ENCODE measurements at places on chromosomes 1 and 21.

GRCh38 chr1:29529677-29530278 is 293.5 kb downstream of the PTPRU start:
- H3K27me3 ChIP-seq: peaks cover 16% of the 10 kb centered on the region
- no peak overlapping the region for H3K27ac ChIP-seq
- no peaks in the 10 kb centered on the region for H3K36me3 ChIP-seq
- no peak for DNase-seq

GRCh38 chr1:116704278-116704677 is 36.7 kb upstream of the IGSF3 start:
- H3K4me3 ChIP-seq: no peak overlapping the region
- no peak overlapping the region for H3K27ac ChIP-seq
- H3K36me3 ChIP-seq: no peaks in the 10 kb centered on the region
- peaks cover 18% of the 10 kb centered on the region for H3K27me3 ChIP-seq
- DNase-seq: no peak

- no peaks in the 10 kb centered on the region for H3K4me1 ChIP-seq
- no peak for DNase-seq
- H3K36me3 ChIP-seq: no peaks in the 10 kb centered on the region
- peaks cover 92% of the 10 kb centered on the region for H3K27me3 ChIP-seq
Measured at GRCh38 chr1:50416553-50417453, 6.4 kb downstream of the DMRTA2 start.

DNA sequence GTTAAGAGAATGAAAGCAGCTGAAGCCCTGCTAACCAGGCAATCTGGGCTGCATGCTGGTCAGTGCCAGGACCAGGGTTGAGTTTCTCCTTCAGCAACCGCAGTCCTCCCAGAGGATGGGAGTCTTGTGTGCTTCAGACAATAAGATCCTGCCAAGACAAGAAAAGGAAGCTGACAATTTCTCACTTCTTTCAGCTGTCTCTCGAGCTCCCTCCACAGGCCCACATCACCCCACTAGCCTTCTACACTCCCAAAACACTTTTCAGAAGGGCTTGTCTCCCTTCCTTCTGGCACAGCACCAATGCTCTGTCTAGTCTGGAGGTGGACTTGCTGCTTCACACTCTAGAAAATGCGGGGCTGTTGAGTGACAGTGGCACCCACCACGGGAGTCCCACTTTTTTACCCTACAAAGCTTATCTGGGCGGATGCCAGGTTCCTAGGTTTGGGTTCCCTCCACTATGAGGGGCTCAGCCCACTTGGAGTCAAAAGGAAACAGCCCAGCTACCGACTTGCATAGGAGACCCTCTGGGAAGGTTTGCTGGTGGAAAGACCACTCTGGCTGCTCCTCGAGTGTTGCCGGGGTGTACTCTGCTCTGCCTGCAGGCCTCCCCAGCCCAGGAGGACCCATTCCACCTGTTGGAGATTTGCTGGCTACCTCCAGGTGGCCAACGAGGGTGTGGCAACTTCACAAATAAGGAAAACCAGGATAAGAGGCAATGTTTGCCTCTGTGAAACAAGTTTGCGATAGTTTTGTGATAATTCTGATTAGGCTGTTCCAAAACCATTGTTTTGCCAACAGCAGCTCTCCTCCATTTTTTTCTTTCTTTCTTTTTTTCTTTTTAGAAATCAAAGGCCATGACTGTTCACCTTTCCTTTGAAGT is 68.9 kb downstream of the TENT5C start:
- no peak overlapping the region for H3K27ac ChIP-seq
- no peak overlapping the region for H3K4me3 ChIP-seq
- DNase-seq: peak; percentile 76

DNA sequence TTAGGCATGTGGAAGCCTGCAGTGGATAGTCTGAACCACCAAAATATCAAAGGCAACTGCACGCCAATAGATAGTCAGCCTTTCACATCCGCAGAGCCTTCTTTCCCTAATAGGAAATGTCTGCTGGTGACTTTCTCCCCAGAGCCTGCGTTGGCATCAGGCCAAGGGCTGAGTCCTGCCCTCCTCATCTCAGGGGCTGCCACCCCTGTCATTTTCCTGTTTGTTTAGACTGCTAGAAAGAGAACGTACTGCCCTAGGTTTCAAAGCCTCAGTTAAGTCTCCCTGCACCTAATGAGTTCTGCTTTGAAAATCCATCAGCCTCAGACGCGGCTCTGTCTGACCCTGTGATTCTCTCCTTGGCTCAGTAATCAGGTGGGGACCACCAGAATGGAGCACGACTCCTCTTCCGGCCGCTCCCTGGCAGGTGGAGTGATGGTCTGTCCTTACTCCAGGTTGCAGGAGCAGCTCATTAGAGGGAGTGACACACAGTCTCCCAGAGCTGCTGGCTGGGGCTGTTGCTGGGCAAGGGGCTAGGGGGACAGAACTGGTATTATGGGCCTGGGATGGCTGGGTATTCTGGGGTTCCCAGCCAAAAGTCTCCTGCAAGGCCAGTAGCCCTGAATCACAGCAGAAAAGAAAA is 27.3 kb downstream of the STUM start:
- H3K27me3 ChIP-seq: peaks cover under 1% of the 10 kb centered on the region
- no peak overlapping the region for H3K4me3 ChIP-seq
- no peaks in the 10 kb centered on the region for H3K4me1 ChIP-seq
- H3K27ac ChIP-seq: no peak overlapping the region

GRCh38 chr1:7403265-7404045 is 367.6 kb upstream of the VAMP3 start:
- no peak overlapping the region for H3K27ac ChIP-seq
- DNase-seq: no peak
- no peaks in the 10 kb centered on the region for H3K27me3 ChIP-seq
- H3K36me3 ChIP-seq: no peaks in the 10 kb centered on the region
- H3K4me3 ChIP-seq: no peak overlapping the region
- H3K4me1 ChIP-seq: peaks cover 7% of the 10 kb centered on the region

DNA sequence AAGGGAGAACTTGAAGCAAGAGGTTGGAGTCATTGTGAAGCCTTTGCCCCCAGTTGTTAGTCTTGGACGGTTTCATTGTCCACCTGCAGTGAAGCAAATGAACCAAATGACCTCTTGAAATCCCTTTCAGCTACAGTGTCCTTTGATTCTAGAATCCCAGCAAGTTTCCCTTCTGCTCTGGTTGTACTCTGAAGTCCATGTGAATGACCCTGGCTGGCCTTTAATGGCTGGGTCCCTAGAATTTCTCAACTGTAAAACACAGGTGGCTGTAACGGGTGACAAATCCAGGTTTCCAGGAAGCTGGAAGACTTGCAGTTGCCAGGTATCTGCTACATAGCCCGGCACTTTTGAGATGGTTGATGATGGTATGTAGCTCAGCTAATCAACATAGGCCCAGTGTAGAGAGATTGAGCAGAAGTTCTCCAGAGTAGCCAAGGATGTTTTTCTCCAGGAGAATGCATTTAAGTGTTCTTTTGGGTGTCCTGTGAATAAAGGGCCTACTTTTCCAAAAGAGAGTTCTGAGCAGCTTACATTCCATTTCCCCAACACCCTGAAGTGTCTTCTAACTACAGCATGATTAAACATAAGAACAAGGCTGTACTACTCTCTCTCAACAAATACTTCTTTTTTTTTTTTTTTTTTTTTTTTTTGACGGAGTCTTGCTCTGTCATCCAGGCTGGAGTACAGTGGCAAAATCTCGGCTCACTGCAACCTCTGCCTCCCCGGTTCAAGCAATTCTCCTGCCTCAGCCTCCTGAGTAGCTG is 17.6 kb upstream of the SLC30A1 start:
- no peak overlapping the region for H3K4me3 ChIP-seq
- peaks cover 14% of the 10 kb centered on the region for H3K4me1 ChIP-seq
- no peak for DNase-seq
- H3K27ac ChIP-seq: no peak overlapping the region
- no peaks in the 10 kb centered on the region for H3K36me3 ChIP-seq
- no peaks in the 10 kb centered on the region for H3K27me3 ChIP-seq

DNA sequence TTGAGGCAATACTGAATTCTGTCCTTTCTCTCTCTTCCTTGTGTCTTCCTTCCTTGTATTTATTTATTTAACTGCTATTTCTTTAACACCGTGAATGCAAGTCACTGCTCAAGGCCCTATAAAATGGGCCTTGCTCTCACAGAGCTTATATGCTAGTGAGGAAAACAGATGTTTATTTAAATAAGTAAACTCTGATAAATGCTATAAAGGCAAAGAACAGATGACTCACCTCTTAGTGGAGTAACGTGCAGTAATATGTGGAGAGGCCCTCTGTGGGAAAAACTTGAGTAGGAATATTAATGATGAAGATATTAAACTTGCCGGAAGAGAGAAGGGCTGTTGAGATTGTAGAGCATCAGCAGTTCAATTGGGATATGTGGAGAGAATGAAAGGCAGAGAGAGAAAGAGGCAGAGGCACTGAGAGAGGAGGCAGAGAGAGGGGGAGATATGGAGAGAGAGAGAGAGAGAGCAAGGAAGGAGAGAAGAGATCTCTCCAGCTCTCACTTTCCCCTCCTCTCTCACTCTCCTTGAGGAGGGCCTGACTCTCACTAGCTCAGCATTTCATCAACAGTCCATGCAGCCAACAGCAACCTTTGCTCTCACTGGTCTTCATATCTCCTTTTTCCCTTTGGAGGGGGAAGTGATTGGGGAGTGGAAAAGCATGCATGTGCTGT is 322.2 kb downstream of the LMX1A start:
- peak; percentile 26 for DNase-seq
- H3K27ac ChIP-seq: no peak overlapping the region
- no peaks in the 10 kb centered on the region for H3K36me3 ChIP-seq
- H3K4me1 ChIP-seq: no peaks in the 10 kb centered on the region

DNA sequence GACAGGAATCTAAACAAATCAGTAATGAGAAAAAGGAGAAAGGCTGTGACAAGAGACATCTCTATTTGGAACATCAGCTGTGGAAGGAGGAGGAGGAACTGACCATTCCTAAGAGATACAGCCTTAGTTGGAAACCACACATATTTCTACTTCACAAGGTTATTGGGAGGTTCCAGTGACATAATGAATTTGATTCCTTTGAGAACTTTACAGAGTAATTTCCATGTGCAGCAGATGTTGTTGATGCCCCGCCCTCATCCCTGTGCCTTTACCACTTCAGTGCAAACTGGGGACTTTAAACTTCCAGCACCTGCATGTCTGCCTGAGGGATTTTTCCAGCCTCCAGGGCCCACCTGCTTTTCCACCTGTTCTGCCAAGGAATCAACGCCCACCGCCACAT is 9.3 kb upstream of the ST6GALNAC5 start:
- no peak overlapping the region for H3K27ac ChIP-seq
- H3K36me3 ChIP-seq: no peaks in the 10 kb centered on the region

DNA sequence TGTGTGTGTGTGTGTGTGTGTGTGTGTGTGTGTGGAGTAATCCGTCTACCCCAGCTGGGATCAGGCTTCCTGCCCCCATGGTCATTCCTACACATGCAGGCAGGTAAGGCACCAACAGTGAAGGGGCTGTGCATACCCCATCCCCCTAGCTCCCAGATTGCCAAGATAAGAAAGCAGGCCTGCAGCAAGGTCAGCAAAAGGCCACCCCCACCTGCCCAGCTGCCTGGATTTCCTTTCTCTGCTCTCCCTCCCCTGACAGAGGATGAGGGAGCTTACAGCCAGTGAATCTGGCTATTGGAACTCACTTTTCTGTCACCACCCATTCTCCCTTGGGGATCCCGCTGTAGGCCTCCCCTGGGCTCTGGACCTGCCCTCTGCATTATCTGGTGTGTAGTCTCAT is 7.9 kb downstream of the ALX3 start:
- peaks cover 14% of the 10 kb centered on the region for H3K4me1 ChIP-seq
- DNase-seq: no peak
- peaks cover 1% of the 10 kb centered on the region for H3K27me3 ChIP-seq
- no peaks in the 10 kb centered on the region for H3K36me3 ChIP-seq
- H3K27ac ChIP-seq: no peak overlapping the region
- H3K4me3 ChIP-seq: no peak overlapping the region

DNA sequence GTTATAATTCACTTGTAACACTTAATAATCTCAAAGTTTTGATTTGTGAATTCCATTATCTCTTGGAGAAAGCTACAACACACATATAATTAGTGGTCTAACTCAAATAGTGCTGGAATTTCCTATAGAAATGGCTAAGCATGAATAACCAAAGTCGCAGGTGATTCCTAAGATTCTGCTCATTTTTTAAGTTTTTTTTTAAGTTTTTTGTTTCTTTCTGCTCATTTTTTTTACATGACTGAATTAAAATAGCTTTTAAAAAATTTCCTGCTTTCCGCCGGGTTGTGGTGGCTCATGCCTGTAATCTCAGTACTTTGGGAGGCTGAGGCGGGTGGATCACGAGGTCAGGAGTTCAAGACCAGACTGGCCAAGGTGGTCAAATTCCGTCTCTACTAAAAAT is 90.4 kb downstream of the APP start:
- no peak overlapping the region for H3K27ac ChIP-seq
- H3K4me3 ChIP-seq: no peak overlapping the region
- H3K27me3 ChIP-seq: no peaks in the 10 kb centered on the region
- DNase-seq: no peak
- H3K36me3 ChIP-seq: no peaks in the 10 kb centered on the region
- peaks cover 11% of the 10 kb centered on the region for H3K4me1 ChIP-seq

GRCh38 chr1:218259800-218260199 is 25.3 kb upstream of the RRP15 start:
- H3K4me3 ChIP-seq: no peak overlapping the region
- H3K4me1 ChIP-seq: no peaks in the 10 kb centered on the region
- no peak overlapping the region for H3K27ac ChIP-seq
- H3K36me3 ChIP-seq: no peaks in the 10 kb centered on the region
- DNase-seq: no peak

- H3K27me3 ChIP-seq: no peaks in the 10 kb centered on the region
- DNase-seq: no peak
- H3K4me1 ChIP-seq: no peaks in the 10 kb centered on the region
- no peak overlapping the region for H3K27ac ChIP-seq
- no peak overlapping the region for H3K4me3 ChIP-seq
- no peaks in the 10 kb centered on the region for H3K36me3 ChIP-seq
Measured at GRCh38 chr1:241229216-241229615, 127.8 kb downstream of the RGS7 start.

GRCh38 chr1:231971397-231972110 is 345.0 kb downstream of the DISC1 start:
- H3K4me1 ChIP-seq: no peaks in the 10 kb centered on the region
- no peaks in the 10 kb centered on the region for H3K27me3 ChIP-seq
- no peak overlapping the region for H3K4me3 ChIP-seq
- DNase-seq: peak; percentile 14
- H3K27ac ChIP-seq: no peak overlapping the region

- no peaks in the 10 kb centered on the region for H3K27me3 ChIP-seq
- H3K4me3 ChIP-seq: no peak overlapping the region
- peak; percentile 33 for DNase-seq
- H3K36me3 ChIP-seq: no peaks in the 10 kb centered on the region
- no peak overlapping the region for H3K27ac ChIP-seq
Measured at GRCh38 chr1:14529475-14529874, 69.0 kb upstream of the KAZN start.
